Right lung (tissue), 10 donors: ENCODE measurements at places on chromosomes 4 and X.
A peak's percentile ranks its signal among the peaks of the same experiment; 100 is the strongest.

GRCh38 chr4:48169636-48170035 lies 35.6 kb upstream of the TXK start:
- DNase-seq: no peak

- no peak for DNase-seq
Measured at GRCh38 chr4:56388306-56388705, 1.0 kb upstream of the AASDH start.

- DNase-seq: no peak
Measured at GRCh38 chr4:187687697-187688096, 307.9 kb upstream of the ZFP42 start.

- DNase-seq: no peak
Measured at GRCh38 chr4:86876894-86877685, 15.1 kb downstream of the C4orf36 start.

GRCh38 chr4:152022543-152022942 lies 261.7 kb upstream of the GATB start:
- no peak for DNase-seq

DNA sequence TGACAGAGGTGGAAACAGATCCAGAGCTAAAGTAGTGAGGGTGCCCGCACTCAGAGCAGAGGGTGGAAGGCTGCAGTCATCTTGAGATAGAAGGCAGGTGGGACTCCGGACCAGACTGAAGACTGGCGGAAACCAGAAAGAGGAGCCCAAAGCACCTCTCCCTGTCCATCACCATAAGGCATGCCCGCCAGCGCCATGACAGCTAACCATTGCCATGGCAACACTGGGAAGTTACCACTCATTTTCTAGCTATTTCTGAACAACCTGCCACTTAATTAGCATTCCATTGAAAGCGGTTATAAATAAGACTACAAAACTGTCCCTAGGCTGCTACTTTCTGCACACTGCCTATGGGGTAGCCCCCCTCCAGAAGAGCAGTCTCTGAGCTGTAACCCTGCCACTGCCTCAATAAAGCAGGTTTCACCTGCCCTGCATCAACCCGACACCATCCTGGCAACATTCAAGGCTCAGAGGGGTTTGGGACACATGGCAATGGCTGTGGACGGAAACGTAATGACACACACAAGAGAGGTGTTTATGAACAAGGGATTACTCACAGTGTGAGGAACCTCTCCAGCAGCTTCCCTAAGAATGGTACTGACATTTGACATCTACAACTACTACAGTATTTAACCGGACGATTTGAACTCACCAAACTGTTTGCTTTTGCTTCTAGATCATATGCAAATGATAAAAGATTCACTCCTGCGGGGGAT lies 27.8 kb upstream of the FGFBP2 start:
- no peak for DNase-seq

DNA sequence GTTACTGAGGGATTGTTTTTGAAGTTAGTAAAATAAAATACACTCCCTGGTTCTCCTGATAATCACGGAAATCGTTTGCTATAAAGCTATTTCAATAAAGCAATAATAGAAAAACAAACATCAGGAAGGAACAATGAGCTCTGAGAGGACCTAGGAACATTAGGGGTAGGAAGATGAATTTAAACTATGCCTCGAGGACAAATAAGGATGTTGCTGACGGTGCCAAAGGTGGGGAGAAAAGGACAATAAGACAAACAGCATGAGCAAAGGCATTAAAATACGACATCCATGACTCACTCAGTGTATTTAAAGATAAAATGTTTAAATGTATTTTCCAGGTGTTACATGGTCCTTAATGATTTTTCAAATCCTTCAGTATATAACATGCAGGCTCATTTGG lies 110.3 kb downstream of the MTNR1A start:
- no peak for DNase-seq

- peak; percentile 16 for DNase-seq
Measured at GRCh38 chr4:152454398-152455011, 81.4 kb downstream of the FBXW7 start.

DNA sequence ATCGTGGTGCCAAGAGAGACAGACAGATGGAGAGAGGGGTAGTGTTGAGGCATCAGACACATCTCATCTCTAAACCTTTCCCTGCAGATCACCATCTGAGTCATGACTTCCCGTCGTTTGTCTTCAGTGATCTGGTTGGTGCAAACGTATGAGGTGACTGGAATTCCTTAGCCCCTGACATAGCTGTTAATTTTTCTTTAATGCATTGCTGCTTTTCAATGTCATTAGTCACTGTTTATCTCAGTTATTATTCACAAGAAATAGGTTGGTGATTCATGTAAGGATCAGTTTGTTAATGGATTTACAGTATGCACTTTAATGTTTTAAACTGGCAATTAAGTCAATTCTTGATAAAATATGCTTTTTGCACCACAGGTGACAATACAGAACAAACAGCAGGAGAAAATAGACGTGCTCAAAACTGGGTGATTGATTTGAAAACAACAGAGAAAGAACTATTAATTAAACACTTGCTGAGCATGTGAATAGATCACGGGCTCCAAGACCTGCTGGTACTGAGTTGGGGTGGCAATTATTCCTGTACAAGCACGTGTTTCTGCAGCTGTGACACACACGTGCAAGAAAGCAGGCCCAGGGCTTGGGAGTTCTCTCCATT lies 1.3 kb upstream of the TMEM154 start:
- DNase-seq: no peak

DNA sequence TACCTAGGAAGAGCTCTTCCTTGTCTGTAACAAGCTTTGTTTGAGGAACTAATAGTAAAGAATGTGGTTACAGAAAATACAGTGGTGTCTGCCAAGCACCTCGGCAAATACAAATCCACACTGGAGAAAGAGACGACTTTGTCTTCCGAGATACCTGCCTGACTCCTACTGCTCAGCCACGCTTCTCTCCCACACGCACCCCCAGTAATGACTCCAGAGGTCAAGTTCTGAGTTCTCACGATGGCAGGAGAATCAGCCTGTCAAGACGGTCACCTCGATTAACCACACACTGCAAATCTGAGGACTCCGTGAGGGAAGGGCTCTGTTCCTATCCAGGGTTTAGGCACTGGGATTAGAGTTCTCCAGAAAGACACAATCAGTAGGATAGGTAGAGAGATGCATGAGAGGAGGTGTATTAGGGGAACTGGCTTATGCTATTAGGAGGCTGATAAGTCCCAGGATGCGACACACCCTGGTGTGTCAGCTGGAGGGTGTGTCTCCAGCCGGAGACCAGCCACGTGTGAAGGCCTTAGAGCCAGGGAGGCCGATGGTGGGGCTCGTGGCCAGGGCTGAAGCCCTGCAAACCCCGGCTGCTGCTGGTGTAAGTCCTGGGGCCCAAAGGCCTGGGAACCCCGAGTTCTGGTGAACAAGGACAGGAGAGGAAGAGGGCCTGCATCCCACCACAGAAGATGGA lies 8.4 kb upstream of the TRIML2 start:
- no peak for DNase-seq

DNA sequence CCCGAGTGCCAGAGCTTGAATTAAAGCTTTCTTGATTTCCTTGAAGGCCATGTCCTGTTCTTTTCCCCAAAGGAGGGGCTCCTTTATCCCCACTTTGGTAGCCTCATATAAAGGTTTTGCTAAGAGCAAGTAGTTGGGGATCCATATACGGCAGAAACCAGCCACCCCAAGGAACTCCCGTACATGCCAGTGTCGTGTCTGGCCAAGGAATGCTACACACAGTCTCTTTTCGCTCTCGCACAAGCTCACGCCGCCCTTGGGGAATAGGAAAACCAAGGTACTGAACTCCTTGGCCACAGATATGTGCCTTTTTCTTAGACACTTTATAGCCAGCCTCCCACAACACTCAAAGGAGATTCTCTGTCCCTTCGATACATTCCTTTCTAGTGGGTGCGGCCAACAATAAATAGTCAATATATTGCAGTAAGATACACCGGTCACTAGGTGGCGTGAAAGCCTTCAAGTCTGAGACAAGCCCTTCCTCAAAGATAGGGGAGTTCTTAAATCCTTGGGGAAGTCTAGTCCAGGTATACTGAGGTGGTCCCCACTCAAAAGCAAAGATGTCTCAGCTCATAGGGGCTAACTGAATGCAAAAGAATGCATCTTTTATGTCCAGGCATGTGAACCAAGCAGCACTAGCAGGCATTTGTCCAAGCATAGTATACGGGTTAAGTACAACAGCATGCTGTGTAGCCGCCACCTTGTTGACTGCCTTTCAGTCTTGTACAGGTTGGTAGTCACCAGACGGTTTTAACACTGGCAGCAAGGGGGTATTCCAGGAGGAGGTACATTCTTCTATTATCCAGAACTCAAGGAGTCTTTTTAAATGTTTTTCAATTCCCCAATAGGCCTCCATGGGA lies 57.8 kb upstream of the XAGE1B start:
- peak; percentile 19 for DNase-seq

DNA sequence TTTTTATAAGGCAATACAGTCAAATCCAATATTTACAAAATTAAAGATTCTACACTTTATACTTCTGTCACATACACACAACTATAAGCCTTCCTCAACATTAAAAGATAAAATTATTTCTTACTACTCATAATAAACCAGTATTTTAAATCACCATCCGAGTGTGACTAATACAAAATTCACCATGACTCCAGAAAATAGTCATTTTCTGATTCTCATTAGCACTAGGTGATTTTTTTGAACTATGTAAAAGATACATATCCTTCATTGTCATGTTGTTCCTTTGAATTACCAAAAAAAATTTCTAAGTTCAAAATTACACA lies 646 bp upstream of the SLC7A11 start:
- DNase-seq: no peak
